ENCODE measurements at places on chromosomes 12 and 14. TPM values are rescaled to one million over a fixed set of nuclear protein-coding genes. Genes with fewer than 3 reads are reported as not detected.

CACNA2D4 gene
- total RNA-seq: 1.8 TPM

SDSL gene
- 5.1 TPM for total RNA-seq

- no peak for DNase-seq
Observed at GRCh38 chr12:613996-614395, 49.2 kb downstream of the NINJ2 start.

DNA sequence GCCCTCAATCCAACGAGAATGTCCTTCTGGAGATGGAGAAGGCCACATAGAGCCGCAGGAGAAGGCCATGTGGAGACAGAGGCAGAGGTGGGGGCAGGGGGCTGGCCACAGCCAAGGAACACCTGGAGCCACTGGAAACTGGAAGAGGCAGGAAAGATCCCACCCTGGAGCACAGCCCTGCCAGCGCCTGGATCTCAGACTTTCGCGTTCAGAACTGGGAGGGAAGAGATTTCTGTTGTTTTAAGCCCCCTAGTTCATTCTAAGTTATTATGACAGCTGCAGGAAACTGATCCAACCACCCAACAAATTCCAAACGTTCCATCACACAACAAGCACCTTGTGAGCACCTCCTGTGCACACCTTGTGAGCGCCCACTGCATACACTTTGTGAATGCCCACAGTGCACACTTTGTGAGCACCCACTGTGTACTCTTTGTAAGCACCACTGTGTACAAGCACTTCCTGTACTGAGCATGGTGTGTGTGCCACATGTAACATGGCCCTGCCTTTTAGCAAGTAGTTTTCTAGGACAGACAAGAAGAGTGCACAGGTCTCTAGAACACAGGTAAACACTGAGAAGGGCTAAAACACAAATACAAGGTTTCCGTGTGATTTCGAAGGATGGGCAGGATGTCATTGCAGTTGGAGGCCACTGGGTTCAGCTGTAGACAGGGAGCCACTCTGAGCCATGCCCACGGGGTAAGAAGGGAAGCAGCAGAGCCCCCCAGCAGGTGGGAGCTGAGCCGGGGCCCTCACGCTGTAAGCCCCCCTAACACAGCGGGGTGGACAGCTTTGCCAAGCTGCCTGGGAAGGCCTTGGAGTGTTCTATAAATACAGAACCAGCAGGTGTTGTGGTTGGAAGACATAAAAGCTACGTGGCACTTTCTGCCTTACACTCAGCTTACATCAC is 15.4 kb downstream of the RIMBP2 start:
- no peak for DNase-seq

DNA sequence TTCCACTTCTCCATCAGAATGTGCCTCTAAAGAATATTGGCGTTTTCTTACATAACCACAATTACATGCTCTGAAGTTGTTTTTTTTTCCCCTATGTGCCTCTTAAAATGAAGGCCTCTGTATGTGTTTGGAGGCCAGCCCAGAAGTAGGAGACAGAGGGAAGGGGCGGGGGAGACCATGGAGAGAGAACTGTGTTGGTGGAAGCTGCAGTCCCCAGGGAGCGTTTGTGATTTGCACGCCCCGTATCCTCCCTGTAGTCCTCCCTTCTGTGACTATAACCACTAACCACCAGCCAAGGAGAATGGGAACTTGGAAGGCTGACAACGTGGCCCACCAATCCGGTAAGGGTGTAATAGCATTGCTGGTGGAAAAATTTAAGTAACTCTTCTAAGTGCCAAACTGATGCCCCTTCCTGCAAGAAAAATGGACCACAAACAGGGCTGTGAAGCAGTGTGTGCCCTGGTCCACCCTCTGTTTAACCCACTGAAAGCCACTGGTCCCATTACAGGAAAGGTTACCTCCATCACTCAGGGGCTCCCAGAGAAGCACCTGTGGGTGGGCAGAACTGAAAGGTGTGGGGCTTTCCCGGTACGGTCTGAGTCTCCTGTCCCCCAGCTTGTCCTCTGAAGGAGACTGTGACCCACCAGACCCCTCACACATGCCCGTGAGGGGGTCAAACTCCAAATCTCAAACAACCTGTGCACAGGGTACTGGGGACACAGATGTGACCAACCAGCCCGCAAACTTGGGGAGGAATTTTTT is 36.8 kb downstream of the CCDC88C start:
- no peak for DNase-seq

GRCh38 chr12:57451233-57451778 is 3.8 kb upstream of the INHBE start:
- no peak for DNase-seq

GRCh38 chr14:74506411-74506851 is 12.9 kb downstream of the ISCA2 start:
- DNase-seq: no peak

GRCh38 chr12:45124485-45125155 is 73.7 kb upstream of the DBX2 start:
- no peak for DNase-seq

DNA sequence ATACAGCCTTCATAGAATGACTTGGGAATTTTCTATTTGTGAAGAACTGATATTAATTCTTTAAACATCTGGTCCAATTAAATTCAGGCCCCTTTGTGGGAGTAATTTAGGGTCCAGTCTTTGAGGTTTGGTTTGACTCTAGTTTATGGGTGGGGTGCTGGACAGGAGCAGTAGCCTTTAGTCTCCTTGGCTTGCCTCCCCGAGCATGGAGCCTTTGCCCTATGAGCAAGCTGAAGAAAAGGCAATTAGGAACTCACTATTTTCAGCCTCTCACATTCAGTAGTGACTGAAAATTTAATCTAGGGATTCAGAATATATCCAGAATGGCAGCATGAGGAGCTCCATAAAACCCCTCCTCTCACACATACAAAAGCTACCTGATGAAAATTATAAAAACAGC is 161.1 kb downstream of the TRHDE start:
- DNase-seq: no peak

GRCh38 chr12:19830446-19830845 is 391.2 kb downstream of the AEBP2 start:
- DNase-seq: no peak

GRCh38 chr14:98219638-98220037 is 1052.4 kb downstream of the BCL11B start:
- DNase-seq: no peak

DNA sequence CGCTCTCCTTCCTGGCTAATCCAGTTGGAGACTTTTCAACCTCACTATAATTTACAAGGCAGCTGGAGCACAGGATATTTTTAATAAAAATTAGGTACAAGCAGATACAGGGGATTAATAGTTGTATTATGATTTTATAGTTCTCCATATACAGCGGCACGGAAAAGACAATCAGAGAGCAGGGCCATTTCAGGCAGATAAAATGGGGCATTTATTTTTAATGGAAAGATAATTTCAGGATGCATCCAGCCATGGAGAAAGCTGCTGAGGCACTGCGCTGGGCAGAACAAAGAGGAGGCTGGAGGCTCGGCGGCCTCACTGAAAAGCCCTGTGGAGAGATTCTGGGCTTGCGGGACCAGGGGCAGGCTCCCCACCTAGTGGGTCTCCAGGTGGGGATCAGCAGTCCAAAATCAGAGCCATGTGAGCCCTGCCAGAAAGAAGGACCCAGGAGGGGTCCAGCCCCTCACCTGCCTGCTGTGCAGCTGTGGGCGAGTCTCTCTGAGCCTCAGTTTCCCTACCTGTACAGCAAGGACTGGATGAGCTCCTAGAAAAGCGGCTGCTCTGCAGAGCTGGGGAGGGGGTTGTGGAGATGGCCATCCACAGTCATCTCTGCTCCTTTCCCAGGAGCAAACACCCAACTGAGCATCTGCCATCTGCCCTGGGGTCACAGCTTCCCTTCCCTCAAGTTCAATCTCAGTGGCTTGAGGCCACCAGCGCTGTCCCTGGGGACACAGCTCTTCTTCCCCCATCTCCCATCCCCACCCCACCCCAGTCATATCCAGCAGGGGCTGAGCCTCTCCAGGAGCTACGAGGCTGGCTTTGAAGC is 23.9 kb upstream of the C14orf180 start:
- no peak for DNase-seq

- DNase-seq: no peak
Observed at GRCh38 chr12:9760120-9760519, 581 bp downstream of the CD69 start.

GRCh38 chr12:57718641-57719528 is 19.7 kb downstream of the AGAP2 start:
- DNase-seq: no peak

- DNase-seq: no peak
Observed at GRCh38 chr12:2636741-2637340, 157.9 kb upstream of the FKBP4 start.

DNA sequence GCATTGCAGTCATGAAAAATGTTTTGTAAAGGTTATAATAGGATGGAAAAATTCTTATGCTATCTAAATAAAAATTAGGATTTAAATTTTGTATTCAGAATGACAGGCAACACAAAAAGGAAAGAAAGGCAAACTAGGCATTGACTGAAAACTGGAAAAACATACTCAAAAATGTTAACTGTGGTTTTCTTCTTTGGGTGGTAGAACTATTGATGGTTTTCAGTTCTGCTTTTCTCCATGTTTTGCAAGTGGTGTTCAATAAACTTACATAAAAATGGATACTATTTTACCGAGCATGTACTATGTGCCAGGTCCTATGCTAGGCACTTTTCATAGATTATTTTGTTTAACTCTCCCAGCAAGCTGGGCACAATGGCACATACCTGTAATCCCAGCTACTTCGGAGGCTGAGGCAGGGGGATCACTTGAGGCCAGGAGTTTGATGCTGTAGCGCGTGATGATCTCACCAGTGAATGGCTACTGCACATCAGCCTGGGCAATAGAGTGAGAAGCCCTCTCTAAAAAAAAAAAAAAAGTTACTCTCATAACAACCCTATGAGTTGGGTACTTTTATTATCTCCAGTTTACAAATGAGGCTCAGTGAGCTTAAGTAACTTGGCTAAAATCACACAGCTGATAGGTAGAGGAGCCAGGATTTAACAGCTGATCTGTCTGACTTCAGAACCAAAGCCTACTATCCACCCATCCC is 26.3 kb upstream of the TCP11L2 start:
- DNase-seq: no peak

DNA sequence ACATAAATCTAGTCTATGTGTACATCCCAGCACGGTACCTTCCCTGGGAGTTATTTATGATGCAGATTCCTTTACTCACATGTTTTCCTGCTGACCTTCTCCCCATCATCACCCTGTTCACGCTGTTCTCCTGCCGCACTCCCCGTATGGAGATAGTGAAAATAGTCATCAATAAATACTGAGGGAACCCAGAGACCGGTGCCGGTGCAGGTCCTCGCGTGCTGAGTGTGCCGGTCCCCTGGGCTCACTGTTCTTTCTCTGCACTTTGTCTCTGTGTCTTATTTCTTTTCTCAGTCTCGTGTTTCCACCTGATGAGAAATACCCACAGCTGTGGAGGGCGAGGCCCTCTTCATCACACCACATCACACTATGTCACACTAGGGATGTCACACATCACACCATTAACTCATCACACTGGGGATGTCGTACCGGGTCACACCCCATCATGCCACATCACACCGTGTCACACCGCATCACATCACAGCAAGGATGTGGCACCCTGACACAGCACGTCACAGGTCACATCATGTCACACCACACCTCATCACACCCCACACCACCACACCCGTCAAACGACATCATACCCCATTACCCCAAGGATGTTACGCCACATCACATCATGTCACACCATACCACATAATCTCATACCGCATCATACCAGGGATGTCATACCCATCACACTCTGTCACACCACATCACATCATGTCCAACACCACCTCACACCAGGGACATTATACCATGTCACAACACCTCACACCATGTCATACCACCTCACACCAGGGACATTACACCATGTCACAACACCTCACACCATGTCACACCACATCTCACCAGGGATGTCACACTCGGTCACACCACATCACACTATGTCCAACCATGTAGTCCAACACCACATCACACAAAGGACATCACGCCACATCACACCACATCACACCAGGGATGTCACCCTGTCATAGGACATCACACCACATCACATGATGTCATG is 207.0 kb downstream of the TMEM121 start:
- DNase-seq: no peak

DNA sequence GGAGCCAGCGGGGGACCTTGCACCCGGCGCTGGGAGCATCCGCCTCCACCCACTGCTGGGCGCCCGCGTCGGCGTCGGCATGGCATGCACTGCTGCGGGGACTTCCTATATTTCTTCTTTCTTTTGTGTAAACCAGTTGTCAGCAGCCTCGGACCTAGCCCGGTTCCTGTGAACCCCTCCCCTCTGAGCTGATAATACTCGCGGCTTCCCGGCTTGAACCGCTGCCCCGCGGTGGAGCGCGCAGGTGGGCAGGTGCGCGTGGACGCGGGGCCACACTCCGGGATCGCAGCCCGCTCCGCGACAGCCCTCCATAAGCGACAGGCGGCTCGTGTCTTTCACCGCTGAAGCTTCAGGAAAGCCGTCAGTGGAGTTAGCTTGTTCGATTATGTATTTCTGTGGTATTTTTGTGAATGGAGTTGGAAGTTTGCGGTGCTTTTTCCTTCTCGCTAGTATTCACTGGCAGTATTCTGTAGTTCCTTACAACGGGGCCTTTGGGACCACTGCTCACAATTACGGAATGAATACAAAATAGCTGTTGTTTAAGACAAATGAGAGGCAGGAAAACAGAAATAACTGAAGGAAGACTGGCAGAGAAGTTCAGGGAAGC is 870 bp downstream of the BMAL2 start:
- DNase-seq: no peak
